Activated T-cell treated with anti-CD3 and anti-CD28 coated beads, Interleukin-2, amount 50 U/mL, for 72 hours (primary cell): ENCODE measurements at places on chromosomes 4 and X. TPM values are rescaled to one million over a fixed set of nuclear protein-coding genes. Genes with fewer than 3 reads are reported as not detected.

Gene AP1AR
- total RNA-seq: 33.2 TPM

- no peak for DNase-seq
Measured at GRCh38 chr4:87633243-87633642, 16.8 kb upstream of the DMP1 start.

Gene NLGN4X
- total RNA-seq: not detected

DNA sequence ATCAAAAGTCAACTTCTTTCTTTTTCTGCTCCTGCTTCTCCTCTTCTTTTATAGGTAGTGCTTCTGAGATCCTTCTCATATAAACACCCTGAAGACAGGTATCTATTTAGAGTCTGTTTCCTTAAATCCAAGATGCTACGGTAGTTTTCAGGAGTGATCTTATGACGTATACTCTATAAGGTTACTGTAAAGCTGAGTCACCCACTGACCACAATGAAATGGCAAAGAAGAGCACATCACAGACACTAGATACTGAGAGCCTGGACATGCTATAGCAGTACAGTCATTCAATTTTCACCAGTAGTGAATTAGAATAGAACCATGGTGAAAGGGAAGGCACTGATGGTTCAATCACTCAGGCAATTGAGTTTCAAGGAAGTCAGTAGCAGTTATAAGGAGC, 412.5 kb downstream of the ADAM29 start:
- no peak for DNase-seq

GRCh38 chrX:88146577-88146976, 600.4 kb upstream of the CPXCR1 start:
- no peak for DNase-seq

- no peak for DNase-seq
Measured at GRCh38 chr4:58809948-58810347, 1699.8 kb upstream of the IGFBP7 start.

DNA sequence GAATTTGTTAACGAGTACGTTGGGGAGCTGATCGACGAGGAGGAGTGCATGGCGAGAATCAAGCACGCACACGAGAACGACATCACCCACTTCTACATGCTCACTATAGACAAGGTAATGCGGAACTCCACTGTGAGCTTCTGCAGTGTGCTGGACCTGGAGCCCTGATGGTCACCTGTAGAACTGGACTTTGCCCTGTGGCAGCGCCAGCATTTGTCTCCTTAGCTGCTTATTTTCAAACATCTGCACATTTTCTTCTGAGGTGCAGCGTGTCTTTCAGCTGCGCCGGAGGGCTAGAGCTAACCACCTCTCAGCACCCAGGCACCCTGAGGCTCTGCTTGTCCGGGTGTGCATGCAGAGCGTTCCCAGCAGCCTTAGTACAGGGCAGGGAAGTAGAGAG, 47.7 kb downstream of the NELFA start:
- DNase-seq: no peak

Gene FGF5
- total RNA-seq: not detected

GRCh38 chr4:522438-522837, 23.4 kb downstream of the PIGG start:
- DNase-seq: no peak

Gene AIMP1
- total RNA-seq: 51.7 TPM

- no peak for DNase-seq
Measured at GRCh38 chrX:47186096-47186740, 7.4 kb upstream of the UBA1 start.

DNA sequence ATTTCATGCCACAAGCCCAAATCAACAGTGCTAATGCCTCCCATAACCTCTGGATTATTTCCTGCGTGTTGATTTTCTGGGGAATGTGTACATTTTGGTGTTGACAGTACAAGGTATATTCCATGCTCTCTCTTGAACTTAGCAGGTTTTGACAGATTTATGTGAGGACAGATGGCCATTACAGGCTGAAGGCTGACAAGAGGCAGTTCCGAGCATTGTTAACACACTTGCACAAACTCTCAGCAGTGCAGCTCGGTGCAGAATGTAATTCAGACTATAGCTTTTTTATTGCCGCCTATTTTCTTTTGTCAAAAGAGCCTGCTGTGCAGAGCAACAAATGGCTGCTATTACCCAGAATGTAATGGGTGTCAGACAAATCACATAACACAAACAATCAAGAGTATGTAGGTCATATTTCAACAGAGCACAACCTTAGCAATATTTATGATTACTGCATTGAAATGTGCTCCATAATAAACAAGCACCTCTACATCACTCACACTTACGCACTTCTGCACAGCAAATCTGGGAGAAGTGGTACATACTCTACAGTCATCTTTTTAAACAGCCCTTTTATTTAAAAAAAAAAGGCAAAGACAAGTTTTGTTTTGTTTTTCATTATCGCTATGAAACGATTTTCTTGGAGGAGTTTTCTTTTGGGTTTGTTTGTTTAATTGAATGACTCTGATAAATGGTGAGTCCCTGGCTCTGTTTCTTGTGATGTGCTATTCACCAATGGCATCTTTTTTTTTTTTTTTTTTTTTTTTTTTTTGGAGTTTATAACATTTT, 71.6 kb downstream of the PPARGC1A start:
- DNase-seq: no peak

- DNase-seq: peak; percentile 74
Measured at GRCh38 chr4:145829629-145830395, 108.8 kb downstream of the ZNF827 start.

DNA sequence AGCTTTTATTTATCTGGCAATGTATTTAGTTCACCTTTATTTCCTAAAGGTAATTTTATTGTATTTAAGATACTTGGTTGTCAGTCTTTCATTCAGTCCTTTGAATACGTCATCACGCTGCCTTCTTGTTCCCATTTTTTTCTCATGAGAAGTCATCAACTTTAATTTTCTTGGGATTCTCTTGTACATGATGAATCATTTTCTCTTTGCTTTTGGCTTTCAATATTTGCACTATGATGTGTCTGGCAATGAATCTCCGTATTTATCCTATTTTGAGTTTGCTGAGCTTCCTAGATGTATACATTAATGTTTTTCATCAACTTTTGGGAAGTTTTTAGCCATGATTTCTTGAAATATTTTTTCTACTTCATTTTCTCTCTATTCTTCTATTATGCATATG, 28.4 kb downstream of the CLDN2 start:
- no peak for DNase-seq
